CD14-positive monocyte (primary cell): ENCODE measurements at places on chromosomes 16 and 17.

- DNase-seq: no peak
Measured at GRCh38 chr16:1788708-1789100, 4.8 kb downstream of the IGFALS start.

DNA sequence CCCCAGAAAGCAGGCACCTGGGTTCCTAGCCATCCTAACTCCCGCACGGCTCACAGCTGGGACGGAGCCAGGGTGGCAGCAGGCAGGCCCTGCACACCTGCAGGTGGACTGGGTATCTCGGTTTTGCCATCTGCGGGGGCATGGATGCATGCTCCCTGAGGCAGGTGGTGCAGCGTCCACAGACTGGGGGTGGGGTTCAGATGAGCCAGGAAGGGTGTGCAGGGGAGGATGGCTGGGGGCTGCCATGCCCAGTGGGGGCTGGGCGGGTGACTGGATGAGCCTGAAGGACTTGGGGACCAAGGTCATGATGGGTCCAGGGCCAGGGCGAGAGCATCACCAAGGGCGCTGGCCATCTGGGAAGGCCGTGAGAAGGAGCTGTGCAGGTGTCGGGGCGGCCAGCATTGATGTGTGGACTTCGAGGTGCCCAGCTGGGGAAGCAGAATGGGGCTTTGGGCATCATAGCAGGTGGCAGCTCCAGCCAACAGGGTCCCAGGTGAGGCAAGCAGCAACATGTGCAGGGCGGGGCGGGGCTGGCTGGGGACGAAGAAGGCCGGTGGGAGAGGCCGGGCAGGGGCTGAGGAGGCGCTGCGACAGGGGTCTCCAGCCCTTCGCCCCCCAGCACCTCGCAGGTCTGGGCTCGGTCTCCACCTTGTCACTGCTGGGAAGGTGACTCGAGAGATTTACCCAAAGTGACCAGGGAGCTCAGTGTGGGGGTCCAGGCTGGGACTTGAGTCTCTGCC lies 41.0 kb upstream of the ZNF469 start:
- no peak for DNase-seq

DNA sequence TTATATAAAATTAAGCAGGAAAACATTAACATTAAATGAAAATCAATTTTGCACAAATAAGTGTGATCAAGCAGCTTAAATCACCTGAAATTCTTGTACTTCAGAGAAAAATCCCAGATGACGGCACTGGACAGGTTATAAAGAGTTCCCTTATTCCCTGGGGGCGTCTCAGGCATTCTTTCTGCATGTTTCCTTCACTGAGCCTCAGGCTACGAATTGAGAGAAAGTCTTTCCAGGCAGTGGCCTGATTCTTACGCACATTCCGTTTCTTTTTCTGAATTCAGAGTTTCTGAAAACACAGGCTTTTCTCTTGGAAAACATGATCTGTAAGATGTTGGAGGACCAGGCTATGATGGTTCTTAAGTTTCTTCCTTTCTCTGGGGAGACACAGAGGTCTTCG lies 22.1 kb upstream of the PITPNM3 start:
- DNase-seq: no peak

- DNase-seq: no peak
Measured at GRCh38 chr17:2705263-2705662, 6.3 kb downstream of the CLUH start.

GRCh38 chr17:39231091-39231561 lies 5.4 kb upstream of the STAC2 start:
- no peak for DNase-seq

DNA sequence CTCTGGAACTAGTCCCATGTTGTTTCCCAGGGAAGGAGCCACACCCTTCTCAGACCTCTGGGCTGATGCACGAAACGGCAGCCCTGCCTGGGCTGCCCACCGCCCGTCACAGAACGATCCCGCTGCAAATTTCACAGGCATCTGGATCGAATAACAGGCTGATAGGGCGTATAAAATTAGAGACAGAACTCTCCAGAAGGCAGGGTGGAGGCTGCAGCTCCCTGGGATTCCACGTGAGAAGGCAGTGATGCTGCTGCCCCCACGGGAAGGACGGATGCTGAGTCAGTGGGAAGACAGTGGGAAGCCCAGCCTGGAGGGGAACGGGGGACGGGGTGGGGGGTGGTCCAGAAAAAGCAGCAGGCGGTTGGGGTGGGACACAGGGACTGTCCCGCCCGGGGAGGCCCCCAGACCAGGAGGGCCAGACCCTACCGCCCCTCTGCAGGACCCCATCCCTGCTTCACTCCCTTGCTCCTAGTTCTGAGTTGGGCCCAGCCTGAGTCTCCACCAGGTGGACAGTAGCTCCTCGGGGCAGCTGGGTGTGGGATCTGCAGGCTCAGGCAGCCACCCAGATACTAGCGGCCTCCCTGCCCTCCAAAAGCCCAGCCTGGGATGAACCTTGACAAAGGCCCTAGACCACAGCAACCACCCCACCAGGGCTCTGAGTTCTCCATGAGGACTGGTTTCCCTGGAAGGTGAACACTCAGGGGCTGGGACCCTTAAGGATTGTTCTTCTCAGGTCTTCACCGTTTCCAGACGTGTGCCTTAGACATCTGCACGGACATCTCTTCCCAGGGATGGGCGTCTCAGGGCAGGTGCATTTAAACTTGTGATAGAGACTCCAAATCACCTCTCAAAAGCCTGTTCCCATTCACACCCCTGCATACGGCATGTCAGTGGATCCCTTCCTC lies 117.8 kb downstream of the METRNL start:
- DNase-seq: no peak

- no peak for DNase-seq
Measured at GRCh38 chr17:6638046-6638908, 2.2 kb downstream of the KIAA0753 start.

DNA sequence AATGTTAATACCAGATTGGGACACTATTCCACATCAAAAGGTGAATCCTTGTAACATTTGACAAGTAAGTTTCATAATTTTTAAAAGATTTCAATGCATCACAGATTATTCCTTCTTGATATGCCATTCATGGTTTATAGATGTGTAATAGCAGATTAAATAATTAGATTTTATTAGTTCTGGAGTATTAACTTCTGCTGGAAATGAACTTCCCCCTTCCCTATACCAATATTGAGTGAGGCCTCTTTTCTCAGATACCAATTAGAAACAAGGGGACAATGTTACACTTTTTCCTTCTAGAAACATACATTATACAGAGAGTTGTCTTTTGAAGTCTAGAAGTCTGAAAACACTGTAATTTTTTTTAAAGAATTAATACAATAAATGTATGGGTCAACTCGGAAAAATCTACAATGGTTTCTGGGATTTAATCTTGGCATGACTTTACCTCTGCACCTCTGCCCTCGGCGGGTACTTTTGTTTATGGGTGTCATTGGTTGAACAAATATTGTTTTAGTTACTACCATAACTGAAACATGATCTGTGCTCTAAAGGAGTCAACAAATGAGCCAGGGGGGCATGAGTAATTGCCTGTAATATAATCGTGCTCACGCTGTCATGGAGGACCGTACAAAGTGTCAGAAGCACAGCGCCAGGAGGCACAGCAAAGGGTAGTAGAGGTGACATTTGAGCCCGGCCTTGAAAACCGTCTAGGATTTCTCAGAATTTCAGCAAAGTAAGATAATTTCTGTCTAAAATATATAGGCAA lies 8.2 kb downstream of the LRRC37B start:
- DNase-seq: no peak

GRCh38 chr17:40914075-40914855 lies 23.2 kb downstream of the KRT23 start:
- DNase-seq: no peak

DNA sequence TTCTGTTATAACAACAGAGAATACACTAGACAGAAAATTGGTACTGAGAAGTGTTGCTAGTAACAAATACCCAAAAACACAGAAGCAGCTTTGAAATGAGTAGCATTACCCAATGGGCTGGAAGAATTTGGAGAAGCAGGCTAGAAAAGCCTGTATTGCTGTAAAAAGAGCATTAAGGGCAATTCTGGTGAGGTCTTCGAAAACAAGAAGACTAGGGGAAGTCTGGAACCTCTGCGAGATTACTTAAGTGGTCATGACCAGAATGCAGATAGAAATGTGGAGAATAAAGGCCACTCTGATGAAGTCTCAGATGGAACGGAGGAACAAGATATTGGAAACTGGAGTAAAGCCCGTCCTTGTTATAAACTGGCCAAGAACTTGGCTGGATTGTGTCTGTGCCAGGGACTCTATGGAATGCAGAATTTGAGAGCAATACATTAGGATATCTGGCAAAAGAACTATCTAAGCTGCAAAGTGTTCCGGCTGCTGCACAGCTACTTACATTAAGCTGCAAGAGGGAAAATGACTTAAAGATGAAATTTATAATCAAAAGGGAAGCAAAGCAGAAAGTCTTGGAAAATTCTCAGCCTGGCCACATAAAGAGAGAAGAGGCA lies 44.9 kb upstream of the PEMT start:
- no peak for DNase-seq

DNA sequence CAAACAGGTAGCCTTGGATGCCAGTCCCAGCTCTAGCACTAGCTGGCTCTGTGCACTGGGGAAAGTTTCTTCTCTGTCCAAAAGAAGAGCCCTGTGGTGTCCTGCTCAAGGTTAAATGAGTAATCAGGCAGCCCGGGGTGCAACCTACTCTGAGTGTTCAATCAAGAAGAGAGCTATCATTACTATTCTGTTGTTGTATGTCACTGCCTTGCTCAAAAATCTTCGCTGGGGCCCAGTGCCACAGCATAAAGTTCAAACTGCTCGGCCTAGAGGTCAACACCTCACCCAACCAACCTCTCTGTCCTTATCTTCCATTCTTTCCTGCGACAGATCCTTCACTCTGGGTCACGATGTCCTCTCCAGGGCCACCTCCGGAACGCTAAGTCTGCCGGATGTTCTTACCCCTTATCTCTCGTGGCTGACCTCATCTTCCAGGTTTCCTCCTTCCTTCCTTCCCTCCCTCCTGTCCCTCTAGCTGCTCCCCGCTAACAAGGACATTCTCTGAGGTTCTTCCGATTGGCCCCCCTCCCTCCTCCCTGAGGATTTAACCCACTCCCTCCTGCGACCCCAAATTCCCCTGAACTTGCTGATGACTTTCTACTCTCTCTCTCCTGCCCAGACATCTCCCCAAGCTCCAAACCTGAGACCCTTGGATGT lies 4.4 kb downstream of the FDXR start:
- DNase-seq: no peak

DNA sequence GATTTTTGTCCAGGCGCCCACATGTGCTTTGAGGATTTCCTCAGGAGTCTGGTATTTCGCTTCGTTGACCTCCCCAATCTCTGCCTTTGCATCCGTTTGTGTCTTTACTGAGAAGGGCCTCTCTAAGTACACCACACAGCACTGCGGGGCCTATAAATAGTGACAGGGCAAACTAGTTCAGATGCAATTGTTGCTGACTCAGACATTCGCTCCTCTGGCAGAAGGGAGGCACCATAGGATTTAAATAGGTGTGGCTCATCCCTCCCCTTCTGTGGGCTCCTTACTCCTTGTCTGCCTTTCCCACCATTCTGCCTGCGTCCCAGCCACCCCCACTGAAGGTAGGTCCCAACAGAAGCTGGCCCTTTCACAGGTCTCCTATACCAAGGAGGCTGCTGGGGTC lies 192.3 kb downstream of the SHISA9 start:
- no peak for DNase-seq

- no peak for DNase-seq
Measured at GRCh38 chr16:58243528-58244004, 45.7 kb upstream of the CSNK2A2 start.

- DNase-seq: no peak
Measured at GRCh38 chr17:2239882-2240430, 63.6 kb downstream of the SMG6 start.

DNA sequence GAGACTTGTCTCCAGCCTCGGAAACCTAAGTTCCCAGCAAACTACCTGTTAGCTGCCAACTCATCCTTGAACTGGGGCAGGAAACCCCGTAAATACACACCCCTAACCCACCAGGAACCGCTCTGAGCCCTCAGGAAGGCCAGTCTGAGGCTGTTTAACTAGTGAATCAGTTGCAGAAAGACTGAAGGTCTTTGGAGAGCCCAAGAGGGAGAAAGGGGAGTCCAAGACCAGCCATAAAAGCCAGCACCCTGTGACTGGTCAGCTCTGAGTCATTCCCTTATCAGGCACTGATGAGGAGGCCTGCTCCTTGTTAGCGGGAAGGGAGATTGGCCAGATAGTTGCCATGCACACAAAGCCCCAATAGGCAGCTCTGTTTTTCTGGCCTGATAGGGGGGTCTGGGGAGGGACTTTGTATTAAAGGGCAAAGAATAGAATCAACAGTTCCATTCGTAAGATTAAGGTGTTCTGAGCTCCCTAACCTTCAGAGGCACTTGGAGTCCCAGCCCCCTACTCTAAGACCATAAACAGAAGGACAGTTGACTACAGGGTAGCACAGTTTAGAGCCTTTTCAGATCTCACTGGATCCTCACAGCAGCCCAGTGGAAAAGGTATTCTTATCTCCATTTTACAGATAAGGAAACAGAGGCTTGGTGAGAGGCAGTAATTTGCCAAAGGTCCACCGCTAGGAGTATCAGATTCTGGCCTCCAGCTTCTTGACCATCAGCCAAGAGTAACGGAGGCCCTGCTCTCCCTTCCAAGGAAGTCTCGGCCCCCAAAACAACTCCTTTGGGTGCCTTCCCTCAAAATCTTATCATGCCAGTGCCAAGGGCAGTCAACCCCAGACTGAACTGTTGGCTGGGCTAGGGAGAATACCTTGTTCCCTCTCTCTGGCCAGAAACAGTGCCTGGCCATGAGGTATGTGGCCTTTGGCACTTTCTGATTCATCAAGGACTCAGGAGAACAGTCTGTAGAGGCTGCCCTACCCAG lies 2.2 kb upstream of the KRT19 start:
- DNase-seq: no peak

- no peak for DNase-seq
Measured at GRCh38 chr16:51353055-51353454, 202.0 kb upstream of the SALL1 start.

DNA sequence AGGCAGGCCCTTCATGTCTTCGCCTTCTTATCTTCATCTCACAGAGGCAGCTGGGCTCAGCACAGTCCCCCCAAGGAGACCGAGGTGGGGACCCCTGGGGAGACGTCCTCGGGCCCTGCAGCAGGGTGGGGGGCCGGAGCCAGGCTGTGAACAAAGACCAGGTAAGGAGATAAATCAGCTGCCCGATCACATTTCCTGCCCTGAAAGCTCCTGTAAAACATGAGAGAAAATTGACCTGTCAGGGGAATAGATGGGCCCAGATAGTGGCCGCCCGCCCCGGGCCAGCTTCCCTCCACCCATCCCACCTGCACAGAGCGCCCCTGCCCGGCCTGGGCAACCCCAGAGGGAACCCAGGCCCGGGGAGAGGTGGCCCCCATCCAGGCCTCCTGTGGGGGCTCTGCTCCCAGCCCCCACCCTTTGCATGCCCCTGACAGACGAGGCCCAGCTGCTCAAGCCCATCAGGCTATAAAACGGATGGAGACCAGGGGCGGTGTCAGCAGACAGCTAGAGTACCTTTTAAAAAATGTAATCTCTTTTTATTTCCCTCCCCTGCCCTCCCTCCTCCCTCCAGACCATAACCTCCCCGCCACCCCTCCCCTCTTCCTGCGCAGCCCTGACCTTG lies 18.8 kb upstream of the SLC38A10 start:
- no peak for DNase-seq

GRCh38 chr16:89619840-89620239 lies 6.4 kb downstream of the DPEP1 start:
- no peak for DNase-seq
